NB4 (cell line): ENCODE measurements at places on chromosomes 2 and 18.

- DNase-seq = no peak
These were observed 208.4 kb downstream of the MYCN start for GRCh38 chr2:16148632-16149348.

DNA sequence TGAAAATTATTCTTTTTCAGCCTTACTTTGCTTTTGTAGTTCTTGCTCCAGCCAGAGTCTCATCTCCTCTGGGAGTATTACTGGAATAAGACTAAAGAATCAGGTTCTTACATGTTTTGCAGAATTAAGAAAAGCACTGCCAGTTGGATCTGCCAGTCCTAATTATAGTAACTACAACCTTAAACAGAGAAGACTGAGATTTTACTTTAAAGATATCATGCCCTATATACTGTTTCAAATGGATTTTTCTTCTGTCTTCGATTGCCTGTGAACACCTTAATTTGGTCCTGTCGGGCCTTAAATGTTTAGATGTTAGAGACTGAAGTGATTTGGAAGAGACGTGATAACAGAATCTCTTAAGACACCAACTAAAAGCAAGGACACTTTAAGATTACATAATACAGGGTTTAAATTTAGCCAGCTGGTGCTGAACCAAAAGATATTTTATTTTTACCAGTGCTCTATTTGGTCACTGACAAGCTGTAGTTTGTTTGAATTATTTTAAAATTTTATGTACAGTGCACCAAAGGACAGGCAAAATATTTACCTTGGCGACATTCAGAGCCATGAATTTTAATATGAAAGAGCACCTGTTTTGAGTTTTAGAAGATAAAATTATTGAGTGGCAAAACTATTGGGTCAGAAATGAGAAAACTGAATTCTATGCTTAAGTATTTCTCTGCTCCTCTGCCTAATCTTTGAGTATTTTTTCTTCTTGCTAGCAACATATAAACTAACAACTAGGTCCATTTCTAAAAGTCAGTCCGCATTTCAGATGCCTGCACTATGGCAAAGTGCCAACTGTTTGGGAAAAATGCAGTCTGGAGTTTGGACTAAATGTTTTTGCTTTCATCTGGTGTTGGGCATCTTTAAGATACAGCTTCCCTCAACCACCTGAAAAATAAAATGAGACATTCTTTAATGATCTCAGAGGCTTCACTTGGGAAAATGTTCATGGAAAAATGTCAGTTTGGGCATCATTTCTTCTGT is 300.0 kb downstream of the XIRP2 start:
- no peak for DNase-seq

GRCh38 chr2:3661149-3661660 is 3.2 kb downstream of the ALLC start:
- DNase-seq = no peak

GRCh38 chr2:205769495-205769850 is 87.2 kb downstream of the NRP2 start:
- no peak for DNase-seq

- DNase-seq = no peak
These were observed 959.4 kb upstream of the GYPC start for GRCh38 chr2:125696560-125696959.

- DNase-seq = no peak
These were observed 260.4 kb upstream of the FANCL start for GRCh38 chr2:58501371-58502160.

- DNase-seq = no peak
These were observed 66.1 kb upstream of the ID2 start for GRCh38 chr2:8615576-8616281.

GRCh38 chr18:58288921-58289797 is 245.1 kb downstream of the NEDD4L start:
- peak; percentile 11 for DNase-seq

- no peak for DNase-seq
These were observed 47.1 kb downstream of the IKZF2 start for GRCh38 chr2:213104092-213104902.
